ENCODE measurements at places on chromosomes 4 and X.
A peak's percentile ranks its signal among the peaks of the same experiment; 100 is the strongest.

DNA sequence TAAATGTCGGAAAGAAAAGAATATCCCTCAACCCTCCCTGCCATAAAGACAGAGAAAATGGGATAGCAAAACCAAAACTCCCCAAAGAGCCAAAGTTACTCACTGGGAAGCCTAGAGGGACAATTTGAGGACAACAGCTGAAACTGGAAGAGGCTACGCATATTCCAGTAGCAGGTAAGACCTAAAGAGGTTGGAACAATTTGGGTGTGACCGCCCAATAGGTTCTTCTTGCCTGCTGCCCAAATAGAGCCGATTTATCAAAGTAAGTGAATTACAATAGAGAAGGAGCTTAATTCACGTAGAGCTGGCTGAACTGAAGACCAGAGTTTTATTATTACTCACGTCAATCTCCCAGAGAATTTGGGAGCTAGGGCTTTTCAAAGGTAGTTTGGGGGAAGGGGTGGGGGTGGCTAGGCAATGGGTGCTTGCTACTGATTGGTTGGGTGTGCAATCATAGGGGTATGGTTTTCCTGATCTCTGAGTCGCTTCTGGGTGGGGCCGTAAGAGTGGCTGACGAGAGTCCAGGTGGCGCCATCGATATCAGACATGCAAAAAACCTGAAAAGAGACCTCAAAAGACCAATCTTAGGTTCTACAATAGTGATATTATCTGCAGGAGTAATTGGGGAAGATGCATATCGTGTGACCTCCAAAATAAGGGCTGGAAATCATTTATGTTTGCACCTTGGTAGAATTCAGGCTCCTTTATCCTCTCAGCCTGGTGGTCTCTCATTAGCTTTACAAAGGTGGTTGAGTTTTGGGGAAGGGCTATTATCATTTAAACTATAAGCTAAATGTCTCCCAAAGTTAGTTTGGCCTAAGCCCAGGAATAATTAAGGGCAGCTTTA, 39.0 kb upstream of the SLC7A3 start:
- no peak for DNase-seq

- no peak for DNase-seq
These were observed 312.7 kb downstream of the RAB28 start for GRCh38 chr4:13171292-13172057.

DNA sequence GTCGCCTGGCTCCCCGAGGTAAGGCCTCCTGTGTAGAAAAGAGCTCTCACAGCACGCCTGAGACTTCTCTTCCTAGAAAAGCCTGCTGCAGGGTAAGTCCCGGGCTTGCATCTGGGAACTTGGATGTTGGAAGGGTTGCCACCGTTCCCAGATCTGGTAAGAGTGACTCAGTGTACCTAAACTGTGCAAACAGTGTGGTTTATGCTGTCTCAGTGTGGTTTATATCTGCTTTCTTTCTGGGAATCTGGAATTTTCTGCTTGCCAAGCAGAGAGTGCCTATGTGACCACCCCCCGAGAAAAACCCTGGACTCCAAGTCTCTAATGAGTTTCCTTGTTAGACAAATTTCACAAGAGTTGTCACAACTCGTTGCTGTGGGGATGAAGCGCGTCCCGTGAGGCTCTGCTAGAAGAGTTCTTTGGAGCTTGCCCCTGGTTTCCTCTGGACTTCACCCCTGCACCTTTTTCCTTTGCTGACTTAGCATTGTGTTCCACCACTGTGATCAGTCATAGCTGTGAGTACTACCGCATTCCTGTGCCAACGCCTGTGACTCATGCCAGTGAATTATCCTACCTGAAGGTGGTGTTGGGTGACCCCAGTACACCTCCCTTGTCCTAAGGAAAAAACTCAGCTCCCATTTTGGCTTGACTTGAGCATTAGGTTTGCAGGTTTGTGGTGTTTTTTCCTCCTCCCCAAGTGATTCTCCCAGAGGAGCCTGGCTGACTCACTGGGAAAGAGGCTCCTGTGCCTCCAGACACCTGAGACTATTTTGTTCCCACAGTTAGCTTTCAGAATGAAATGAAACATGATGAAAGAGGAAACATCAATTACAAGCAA, 14.5 kb downstream of the SLC2A9 start:
- no peak for DNase-seq

- DNase-seq: no peak
These were observed 28.6 kb downstream of the DCLK2 start for GRCh38 chr4:150106886-150107285.

DNA sequence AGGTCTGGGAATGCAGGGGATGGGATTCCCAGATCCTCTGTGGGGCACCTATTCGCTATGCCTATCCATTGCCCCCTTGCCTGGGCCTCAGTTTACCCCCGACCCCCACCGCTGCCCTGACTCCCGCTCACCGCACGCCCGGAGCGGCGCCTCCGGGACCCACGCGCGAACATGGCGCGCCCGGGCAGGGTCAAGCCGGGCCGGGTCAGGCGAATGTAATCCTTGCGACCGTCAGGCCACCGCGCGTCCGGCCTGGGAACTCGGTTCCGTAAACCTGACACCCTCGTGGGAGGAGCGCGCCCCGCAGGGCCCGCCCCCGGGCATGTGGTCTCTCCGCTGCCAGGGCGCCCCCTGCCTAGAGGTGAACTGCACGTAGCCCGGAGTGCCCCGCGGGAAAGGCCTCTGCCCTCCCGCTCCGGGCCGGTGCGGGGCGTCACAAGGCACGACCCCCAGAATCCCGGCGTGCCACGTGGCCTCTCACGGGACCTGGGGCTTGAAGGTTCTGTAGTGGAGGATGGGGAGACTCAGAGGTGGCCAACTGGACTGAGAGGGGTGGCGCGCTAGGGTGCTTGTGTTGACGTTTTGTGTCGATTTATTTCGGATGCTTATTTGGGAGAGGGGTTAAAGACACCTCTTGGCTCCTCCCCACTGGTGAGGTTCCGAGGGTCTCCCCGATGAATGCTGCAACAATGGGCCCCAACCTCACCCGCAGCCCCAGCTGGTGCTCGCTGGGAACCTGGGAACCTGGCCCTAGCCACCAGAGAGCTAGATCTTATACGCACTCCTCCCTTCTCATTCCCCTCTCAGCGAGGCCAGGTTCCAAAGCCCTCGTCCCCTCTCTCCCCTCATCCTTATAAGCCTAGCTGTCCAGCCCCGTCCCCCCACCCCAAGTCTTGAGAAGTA, at the start of gene PRICKLE3:
Gene PRICKLE3, minus strand, starts transcription at position 249 of the 903 bp plus-strand sequence. Its CDS starts 76 bp downstream, at position 173.
- DNase-seq: peak; percentile 91

- DNase-seq: no peak
These were observed 43.9 kb upstream of the GPR50 start for GRCh38 chrX:151132531-151132930.

Measured in heart left ventricle (tissue), 16 donors.